Aorta (tissue), 5 donors: ENCODE measurements at places on chromosomes 11 and 22. TPM values are rescaled to one million over a fixed set of nuclear protein-coding genes. Genes with fewer than 3 reads are reported as not detected.
A peak's percentile ranks its signal among the peaks of the same experiment; 100 is the strongest.

- peak; percentile 81 for DNase-seq
Observed at GRCh38 chr22:50276143-50276542, 6.0 kb upstream of the MAPK11 start.

DNA sequence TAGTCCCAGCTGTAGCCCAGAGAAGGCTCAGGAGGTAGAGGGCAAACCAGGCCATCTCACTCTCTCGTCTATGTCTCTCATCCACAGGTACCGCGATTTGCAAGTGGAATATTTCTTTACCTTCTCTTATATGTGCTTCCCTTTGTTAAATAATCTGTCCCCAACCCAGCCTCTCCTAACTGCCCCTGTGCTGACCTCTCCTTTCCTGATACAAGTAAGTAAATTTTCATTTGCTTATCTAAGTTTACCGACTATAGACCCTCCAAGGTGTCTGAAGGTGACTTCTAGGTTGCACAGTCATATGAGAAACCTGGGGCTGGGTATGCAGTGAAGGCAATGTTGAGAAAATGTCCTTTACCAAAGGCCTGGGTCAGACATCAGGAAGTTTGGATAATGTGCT, at the start of gene CBLIF:
Gene CBLIF (minus strand): TSS at position 101 of the 400 bp plus-strand sequence. CDS start 46 bp downstream, at position 55.
- DNase-seq = no peak

- peak; percentile 72 for DNase-seq
Observed at GRCh38 chr11:72829884-72830533, 15.8 kb downstream of the ATG16L2 start.

DNA sequence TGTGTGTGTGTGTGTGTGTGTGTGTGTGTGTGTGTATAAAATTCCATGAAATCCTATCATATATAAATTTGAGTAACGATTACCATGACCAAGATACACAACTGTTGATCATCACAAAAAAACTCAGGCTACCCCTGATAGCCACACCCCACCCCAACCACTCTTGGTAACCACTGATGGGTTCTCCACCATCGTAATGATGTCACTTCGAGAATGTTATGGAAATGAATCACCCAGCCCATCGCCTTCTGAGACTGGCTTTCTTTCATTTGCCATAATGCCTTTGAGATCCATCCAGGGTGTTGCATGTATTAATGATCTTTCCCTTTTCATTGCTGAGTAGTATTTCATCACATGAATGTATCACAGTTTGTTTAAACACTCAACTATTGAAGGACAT, 496.0 kb downstream of the MIAT start:
- no peak for DNase-seq

GRCh38 chr11:72832301-72833082, 18.3 kb downstream of the ATG16L2 start:
- DNase-seq = no peak

DNA sequence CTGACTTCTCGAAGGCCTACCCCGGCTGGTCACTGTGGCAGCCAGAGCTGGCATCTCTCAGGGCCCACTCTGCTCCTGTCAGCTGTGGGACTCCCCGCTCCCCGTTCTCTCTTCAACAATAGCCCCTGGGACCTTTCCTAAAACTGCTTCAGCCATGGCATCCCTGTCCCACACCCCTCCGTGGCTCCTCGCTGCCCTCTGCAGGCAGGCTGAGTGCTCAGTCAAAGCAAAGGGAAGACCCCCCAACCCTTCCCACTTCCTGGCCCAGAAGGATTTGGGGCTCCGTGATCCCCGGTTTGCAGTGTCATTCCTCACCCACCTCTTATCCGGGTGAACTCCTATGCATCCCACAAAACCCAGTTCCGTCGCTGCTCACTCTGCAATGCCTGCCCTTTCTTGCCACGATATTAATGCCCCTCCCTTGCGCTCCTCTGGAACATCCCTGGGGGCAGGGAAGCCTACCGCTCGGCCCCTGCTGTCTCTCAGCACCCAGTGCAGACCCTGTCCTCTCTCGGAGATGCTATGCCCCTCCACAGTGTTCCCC, 1.6 kb upstream of the TH start:
- DNase-seq = no peak

DNA sequence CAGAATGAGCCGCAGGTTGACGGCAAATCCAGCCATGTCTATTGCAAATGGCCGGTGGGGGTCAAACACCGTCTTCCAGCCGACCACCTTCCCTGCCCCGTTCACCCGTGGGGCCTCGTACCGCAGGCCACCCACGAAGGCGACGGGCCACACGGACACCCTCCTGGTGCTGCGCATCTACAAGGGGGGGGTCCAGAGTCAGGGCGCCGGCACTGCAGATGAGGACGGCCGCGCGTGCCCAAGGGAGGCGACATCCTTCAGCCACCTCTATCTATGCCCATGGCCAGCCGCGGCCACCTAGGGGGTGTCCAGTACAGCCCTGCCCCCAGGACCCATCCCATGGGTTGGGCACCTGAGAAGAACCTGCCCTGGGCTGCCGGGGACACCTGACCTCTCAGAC, 29.2 kb downstream of the B3GAT1 start:
- no peak for DNase-seq

DNA sequence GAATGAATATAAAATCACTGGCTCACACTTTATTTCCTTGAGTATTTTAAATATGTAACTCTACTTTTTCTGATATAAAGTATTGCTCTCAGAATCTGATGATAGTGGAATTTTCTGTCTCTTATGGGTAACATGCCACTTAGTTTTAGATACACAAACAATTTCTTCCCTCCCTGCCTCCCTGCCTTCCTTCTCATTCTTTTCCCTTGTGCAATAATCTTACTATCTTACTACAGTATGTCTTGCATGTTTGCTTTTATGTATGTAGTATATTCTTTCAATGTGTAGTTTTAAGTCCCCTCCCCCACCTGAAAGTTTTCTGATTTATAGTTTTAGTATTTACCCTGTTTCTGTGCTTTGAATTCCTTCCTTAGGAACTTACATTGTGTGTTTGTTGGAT, 48.4 kb downstream of the INSC start:
- DNase-seq = no peak

DNA sequence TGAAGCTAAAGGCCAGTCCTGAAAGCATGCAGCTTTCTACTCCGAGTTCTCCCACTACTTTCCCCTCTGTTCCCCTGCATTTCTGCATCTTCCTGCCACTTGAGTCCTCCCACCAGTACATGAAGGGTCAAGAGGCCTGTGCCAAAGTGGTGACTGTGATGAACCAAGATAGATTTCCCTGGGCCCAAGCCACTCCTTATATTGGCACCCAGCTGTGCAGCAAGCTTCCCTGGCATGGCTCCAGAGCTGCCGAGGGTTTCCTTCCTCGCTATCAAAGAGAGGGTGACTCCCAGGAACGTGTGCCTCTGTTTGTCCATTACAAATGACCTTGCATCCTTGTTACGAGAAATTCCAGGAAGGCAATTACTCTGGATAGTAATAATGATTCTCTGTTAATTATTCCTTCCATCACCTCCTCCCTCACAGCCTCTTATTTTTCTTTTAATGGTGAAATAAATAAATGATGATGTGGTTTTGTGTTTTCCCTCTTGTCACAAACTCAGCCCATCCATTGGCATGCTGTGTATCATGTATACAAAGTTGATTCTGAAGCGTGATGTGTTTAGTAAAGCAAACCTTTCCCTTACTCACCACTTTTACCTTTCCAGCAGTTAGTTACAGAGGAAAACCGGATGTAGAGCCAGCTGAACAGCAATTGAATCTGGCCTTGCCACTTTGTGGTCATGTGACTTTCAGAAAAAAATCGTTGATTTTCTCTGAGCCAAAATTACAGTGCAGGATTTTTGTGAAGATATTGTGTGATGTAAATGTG, 8.3 kb downstream of the SRSF8 start:
- DNase-seq = peak; percentile 77

DNA sequence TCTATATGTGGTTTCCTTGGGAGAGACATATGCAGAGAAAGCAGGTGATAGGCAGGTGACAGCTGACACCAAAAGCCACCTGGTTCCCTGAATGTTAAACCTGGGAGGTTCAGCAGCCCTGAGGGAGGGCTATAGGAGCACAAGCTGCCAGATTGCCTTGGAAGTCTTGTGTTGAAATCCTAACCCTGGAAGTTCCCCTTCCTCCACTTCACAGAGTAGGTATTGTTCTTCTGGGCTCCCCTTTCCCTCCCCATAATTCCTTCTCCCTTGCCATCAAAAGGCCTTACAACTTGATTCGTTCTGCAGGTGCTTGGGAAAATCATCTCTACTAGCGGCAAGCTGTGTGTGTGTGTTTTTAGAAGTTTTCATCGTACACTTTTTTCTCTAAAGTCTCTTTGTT, 5.4 kb downstream of the LDLRAD3 start:
- DNase-seq = no peak

GRCh38 chr11:118002541-118003423, 16.6 kb downstream of the IL10RA start:
- no peak for DNase-seq

GRCh38 chr11:17927681-17928343, 85.0 kb downstream of the SERGEF start:
- no peak for DNase-seq

GRCh38 chr11:112453601-112454577, 193.2 kb upstream of the PLET1 start:
- peak; percentile 77 for DNase-seq

- no peak for DNase-seq
Observed at GRCh38 chr11:48094643-48095339, 114.4 kb downstream of the PTPRJ start.

DNA sequence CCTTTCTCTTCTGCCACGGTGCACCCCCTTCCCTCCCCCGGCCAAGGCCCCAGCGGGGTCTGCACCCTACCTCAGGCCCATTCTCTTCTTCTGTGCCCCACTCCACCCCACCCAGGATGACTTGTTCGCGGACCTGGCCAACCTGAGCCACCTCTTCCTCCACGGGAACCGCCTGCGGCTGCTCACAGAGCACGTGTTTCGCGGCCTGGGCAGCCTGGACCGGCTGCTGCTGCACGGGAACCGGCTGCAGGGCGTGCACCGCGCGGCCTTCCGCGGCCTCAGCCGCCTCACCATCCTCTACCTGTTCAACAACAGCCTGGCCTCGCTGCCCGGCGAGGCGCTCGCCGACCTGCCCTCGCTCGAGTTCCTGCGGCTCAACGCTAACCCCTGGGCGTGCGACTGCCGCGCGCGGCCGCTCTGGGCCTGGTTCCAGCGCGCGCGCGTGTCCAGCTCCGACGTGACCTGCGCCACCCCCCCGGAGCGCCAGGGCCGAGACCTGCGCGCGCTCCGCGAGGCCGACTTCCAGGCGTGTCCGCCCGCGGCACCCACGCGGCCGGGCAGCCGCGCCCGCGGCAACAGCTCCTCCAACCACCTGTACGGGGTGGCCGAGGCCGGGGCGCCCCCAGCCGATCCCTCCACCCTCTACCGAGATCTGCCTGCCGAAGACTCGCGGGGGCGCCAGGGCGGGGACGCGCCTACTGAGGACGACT, 15.9 kb downstream of the RTN4RL2 start:
- DNase-seq = no peak

- DNase-seq = no peak
Observed at GRCh38 chr11:28793282-28793738, 685.1 kb downstream of the METTL15 start.

DNA sequence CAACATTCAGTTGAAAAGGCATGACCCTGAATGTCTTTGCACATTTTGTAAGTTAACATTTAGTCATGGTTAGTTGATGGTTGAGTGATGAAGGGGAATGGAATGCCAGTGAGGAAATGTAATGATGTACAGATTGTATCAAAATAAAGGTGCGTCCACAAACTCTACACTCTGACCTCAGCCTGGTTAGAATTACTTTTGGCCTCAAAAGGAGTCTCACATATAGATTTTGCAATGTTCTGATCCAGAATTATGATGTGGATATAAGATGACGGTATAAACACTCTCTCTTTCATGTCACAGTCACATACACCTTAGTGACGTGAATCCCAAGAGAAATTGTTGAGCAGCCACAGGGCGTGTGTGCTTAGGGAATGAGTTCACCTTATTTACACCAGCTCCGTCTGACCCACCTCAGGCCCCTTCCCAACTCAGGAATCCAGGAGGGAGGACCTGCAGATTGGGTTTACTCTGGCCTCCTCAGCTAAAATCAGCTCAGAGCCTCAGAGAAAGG, 100.1 kb downstream of the RDX start:
- DNase-seq = no peak

DNA sequence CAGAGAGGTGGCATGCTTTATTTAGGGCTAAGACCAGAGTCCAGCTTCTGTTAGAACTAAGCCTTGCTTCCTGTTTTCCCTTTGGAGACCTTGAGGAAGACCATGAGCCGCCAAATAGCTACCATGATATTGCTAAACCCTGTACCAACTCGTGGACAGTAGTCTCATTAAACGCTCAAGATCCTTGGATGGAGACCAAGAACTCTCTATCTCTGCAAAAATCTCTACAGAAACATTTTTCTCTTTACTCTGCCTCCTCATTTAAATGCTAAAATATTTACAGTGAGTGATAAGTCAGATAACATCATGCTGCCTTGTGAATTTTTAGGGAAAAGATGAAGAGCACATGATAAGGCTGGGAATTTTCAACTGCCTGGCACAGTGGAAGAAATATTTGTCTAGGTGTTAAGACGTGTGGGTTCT, 197.8 kb downstream of the MAML2 start:
- no peak for DNase-seq

DNA sequence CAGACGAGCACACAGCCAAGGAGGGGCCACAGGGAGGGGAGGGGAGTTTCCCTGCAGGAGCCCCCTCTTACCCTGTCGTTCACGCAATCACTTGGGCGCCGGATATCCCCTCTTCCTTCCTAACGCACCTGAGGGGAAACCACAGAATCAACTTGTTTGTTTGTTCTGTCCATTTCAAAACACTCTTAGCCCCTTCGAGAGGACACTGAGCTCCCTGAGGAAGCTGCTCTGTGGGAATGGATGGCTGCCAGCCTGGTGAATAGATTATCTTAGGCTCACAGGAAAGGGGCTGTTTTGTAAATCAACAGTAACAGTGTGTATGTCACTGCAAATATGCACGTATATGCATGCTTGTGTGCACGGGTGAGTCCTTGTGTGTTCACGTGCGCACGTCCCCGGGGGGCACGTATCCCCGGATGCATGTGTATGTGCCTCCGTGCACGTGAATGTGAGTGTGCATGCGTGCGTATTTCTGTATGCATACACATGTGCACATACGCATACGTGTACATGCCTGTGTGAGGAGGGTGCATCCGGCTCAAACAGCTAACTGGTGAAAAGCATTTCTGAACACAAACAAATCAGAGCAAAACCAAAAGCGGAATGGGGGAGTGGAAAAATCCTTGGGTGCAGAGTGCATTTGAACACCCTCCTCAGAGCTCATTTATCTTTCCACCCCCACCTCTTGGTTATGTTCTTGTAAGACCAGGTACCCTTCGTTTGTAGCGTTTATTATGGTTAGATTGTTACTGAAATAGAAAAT, 7.2 kb downstream of the ARSA start:
- DNase-seq = no peak

GRCh38 chr11:44351006-44351660, 41.2 kb upstream of the ALX4 start:
- no peak for DNase-seq

The LRRC55 gene
- not detected for total RNA-seq

The ST14 gene
- 8.7 TPM for total RNA-seq

The IPO7 gene
- total RNA-seq = 158 TPM

The ZP1 gene
- total RNA-seq = not detected

The OR51B4 gene
- total RNA-seq = not detected

The OR10A2 gene
- not detected for total RNA-seq

The SLC7A4 gene
- total RNA-seq = not detected

The CCDC116 gene
- total RNA-seq = 1.8 TPM

The JAM3 gene
- 102 TPM for total RNA-seq

The STX3 gene
- 22.5 TPM for total RNA-seq

The APOBEC3A gene
- total RNA-seq = 1.4 TPM

The OR10G6 gene
- not detected for total RNA-seq

The SAA1 gene
- total RNA-seq = 161 TPM

The SLC43A3 gene
- total RNA-seq = 59.7 TPM
